ENCODE measurements at places on chromosomes 2 and 18. TPM values are rescaled to one million over a fixed set of nuclear protein-coding genes. Genes with fewer than 3 reads are reported as not detected.

The MOCOS gene
- total RNA-seq, result 37.0 TPM

The RAPH1 gene
- 19.5 TPM for total RNA-seq

The KLHL14 gene
- not detected for total RNA-seq

DNA sequence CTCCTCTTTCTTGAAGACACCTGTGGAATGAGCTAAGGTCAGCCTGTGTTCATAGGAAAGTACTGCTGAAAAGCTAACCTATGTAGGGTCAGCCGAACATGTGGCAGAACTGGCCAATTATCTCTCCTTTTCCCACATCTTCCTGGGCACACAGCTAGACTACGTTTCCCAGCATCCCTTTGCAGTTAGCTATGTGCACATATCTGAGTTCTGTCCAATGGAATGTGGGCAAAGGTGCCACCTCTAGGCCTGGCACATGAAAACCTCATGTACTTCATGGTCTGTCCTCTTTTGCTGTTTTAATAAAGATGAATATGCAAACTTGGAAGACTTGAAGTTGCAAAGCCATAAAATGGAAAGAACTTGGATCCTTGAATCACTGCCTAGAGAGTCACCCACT lies 352.6 kb downstream of the TNS1 start:
- DNase-seq, result no peak

DNA sequence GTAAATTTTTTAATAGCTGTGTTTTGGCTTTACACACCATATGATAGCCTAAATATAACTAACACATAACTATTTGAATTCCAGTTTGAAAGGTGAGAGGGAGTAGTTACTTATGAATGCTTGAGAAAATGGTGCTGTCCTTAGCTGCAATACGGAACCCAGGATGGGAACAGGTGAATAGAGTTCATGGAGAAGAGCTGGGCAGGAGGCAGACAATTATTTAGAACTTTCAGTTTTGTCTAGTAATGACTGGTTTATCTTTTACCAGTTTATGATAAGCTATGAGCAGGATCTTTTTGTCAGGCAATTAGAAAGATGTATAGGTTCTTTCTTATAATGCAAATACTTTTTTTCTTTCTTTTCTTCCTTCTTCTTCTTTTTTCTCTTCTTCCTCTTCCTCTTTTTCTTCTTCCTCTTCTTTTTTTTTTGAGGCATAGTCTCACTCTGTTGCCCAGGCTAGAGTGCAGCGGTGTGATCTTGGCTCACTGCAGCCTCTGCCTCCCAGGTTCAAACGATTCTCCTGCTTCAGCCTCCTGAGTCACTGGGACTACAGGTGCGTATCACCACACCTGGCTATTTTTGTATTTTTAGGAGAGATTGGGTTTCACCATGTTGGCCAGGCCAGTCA lies 25.9 kb downstream of the UBR3 start:
- DNase-seq, result no peak

GRCh38 chr2:149313512-149313972 lies 16.8 kb upstream of the LYPD6 start:
- peak; percentile 71 for DNase-seq

DNA sequence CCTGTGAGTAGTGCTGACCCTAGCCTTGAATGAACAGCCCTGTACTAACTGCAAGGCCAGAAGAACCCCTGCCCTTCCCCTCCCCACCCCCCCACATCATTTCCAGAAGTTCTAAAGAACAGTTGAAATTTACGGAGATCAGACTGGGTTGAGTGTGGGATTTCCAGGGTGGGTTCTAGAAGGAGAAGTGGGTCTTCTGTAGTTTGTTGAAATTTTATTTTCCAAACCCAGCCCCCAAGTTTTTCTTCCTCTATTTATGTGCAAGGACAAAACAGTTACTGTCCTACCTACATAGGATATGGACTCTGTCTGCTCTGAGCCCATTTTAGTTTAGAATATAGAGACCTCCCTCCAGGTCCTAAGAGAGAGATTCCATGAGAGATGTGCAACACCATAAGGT lies 26.3 kb upstream of the CASP10 start:
- no peak for DNase-seq

Data from bronchial epithelial cell (primary cell).